ENCODE measurements at places on chromosomes 1 and 21.

DNA sequence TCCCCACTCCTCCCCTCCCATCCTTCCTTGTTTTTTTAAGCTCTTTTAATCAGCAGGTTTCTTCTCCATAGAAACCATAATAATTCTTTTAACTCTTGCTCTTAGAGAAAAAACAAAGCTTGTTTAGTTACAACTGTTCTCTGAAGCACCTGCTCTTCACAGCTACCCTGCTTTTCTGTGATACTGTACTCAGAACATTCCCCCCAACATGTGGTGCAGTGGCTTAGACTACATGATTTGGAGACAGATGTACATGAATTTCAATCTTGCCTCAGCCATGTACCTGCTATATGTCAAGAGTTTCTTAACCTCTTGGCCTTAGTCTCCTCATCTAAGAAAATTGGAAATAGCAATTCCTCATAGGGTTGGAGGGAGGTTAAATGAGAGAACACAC is 33.5 kb downstream of the LAMC2 start:
- DNase-seq = no peak

DNA sequence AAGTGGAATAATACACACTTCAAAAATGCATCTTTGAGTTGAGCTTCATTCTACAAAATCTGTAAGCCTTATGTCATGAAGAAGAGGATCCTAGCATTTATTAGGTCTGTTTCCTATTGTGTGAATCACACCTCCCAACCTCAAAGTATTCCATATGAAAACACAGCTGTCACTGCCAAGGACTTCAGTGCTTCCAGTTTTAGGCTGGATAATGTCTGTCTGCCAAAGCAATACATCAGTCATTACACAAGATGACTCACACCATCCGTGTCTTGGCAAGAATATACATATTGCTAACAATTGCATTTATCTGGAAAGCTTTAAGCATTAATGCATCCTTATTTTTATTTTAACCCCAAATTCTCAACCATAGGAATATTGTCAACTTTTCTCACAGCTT is 125.7 kb upstream of the TMPRSS15 start:
- DNase-seq = no peak

GRCh38 chr21:42460391-42461184 is 35.4 kb downstream of the RSPH1 start:
- peak; percentile 46 for DNase-seq

GRCh38 chr1:2977886-2978611 is 43.2 kb upstream of the ACTRT2 start:
- no peak for DNase-seq

DNA sequence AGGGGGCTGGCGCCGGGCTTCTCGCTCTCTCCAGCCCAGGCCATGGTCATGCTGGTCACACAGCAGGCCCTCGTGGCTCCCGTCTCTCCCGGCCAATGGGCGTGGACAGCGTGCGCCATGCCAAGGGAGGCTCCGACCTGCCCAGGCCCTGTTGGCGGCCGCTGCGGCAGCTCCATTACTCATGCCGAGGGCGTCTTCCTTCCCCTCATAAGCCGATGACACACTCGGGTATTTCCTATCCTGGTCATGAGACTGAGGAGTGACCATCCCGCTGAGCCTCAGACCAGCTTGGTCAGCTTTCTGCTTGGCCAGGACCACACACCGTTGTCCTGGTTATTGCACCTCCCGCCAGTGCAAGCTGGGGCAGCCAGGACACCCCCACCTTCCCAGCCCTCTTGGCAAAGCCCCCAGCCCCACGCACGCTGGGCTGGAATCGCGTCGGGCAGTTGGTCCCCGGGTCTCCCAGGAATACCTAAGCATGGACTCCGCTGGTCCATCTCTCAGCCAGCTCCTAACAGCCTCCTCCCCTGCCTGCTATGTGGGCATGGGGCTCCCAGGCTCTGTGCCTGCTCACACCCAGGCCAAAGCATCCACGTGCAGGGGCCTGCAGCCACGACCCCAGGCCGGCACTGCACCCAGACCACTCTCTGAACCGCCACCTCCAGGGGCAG is 49.8 kb downstream of the ARHGEF16 start:
- no peak for DNase-seq

- no peak for DNase-seq
These were observed 49.8 kb downstream of the COLGALT2 start for GRCh38 chr1:183987593-183988318.

DNA sequence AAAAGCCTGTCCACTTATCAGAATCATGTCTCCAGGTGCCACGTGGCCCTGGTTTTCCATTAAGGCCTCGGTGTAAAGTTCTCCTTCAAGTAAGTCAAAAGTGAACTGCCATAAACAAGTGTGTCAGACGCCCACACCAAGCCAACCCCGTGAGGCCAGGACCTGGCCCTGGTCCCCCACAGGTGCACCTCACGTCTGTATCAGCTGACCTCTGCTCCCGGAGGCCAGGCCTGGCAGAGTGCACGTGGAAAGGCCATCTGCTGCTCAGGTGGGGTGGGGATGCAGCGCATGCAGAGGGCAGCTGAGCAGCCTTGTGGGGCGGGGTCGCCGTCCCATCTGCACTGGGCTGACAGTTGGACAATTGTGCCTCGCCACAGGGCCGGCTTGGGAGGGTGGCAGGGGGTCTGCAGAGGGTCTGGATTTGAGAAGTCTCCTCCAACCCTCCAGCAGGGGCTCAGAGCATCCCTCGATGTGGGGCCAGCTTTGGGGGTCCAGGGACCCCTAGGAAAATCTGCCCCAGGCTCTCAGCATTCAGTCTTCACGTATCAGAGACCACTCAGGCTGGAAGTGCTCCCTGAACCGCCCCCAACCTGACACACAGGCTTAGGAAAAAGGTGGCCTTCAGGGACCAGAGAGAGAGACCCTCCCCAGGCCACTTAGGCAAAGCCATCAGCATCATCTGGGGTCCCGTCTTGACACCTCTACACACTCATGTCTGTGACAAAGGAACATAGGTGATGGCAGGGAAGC is 3.0 kb downstream of the SLC19A1 start:
- no peak for DNase-seq

GRCh38 chr1:93102142-93102541 is 23.1 kb downstream of the MTF2 start:
- DNase-seq = no peak

DNA sequence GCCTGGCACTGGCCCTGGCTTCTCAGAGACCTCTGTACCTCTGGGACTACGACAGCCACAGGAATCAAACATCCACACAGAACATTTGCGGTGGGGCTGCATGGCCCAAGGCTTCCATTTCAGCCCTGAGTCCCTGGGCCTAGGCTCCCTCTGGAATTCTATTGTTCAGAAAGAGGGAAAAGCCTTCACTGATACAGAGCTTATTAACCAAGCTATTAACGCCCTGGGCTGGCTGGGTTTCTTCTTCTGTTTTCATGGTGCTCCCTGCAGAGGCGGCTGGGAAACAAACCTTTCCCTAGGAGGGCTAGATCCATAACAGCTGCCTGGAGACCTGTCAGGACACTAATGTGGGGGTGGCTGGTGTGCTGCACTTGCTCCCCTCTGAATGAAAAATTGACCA is 88.2 kb downstream of the KAZN start:
- no peak for DNase-seq

DNA sequence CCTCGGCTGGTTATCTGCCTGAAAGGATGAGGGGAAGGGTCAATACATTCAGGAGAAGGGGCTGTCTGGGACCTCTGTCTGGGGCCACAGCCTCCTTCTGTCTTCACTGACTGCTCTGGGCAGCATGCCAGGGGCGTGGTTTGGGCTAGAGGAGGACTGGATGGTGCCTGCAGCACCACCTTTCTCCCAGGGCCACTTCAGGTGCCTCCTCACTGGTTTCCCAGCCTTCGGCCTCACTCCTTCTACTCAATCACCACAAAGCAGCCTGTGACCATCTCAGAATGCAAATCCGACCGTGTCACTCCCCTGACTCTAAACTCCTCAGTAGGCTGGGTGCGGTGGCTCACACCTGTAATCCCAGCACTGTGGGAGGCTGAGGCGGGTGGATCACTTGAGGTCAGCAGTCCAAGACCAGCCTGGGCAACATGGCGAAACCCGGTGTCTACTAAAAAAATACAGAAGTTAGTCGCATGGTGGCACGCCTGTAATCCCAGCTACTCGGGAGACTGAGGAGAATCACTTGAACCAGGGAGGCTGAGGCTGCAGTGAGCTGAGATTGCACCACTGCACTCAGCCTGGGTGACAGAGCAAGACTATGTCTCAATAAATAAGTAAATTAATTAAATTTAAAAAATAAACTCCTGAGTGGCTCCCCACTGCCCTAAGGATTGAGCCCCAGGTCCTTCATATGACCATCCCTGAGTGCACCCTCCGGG is 50.1 kb upstream of the ECE1 start:
- no peak for DNase-seq

- no peak for DNase-seq
These were observed 35.3 kb upstream of the BCAR3 start for GRCh38 chr1:93716941-93717368.

- no peak for DNase-seq
These were observed 244.3 kb downstream of the FGGY start for GRCh38 chr1:59541161-59541560.

- DNase-seq = no peak
These were observed 72.5 kb upstream of the CLDN14 start for GRCh38 chr21:36552434-36552785.

- peak; percentile 31 for DNase-seq
These were observed 139.6 kb upstream of the NRIP1 start for GRCh38 chr21:15204140-15204969.

DNA sequence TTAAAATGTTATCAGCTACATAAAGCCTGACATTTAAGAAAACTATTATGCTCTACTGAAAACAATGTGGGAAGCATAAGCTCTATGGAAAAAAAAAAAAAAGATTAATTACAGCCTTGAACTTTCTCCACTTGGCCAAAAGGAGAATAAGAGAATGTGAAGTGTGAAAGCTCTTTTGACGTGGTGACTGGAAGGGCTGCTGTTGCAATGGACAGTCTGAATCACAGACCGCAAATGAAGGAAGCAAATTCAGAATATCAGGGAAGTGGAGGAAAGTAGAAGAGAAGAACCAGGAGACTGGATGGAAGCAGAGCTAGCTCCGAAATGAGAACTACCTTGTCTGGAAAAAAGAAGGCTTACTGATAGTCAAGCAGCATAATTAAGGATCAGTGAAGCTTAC is 106.8 kb downstream of the AK5 start:
- DNase-seq = no peak

- no peak for DNase-seq
These were observed 158.1 kb downstream of the RUNX1 start for GRCh38 chr21:34890724-34891612.

GRCh38 chr1:111184663-111185062 is 15.8 kb downstream of the DENND2D start:
- no peak for DNase-seq

DNA sequence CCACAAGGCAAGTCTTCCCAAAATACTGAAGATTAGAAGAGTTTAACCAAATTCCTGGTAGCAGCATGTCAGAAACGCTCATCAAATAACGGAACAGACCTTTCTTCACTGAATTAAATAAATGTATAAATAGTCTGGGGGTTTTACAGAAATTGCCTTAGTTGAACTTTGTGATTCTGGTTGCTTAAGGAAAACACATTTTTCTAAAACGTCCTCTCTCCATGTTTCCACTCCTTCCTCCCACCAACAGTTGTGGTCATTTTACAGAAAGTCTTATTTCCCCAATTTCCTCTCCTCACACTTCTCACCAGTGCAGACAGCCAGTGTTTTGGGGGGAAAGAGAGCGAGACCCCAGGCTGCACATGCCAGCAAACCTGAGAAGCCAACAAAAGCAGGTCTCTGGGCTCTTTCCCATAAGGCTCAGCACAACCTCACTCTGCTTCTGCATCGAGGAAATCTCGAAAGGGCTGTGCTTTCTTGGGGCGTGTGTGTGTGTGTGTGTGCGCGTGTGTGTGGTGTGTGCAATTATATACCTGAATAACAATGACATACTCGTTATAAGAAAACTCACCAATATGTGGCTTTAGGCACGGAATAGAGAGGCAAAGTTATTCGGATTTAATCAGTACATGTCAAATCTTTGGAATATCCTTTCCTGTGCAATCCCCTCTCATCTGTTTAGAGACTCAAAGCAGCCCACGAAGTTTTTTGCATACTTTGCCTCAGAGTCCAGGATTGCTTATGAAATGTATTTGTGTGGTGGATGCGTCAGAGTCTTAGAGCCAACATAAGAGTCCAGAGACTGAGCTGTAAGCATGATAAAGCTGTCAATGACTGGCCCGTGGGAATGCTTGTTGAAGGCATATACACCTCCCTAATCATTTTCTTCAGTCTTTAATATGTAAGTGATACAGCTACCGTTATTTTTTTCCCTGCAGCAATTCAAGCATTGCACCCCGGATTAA is 2.0 kb downstream of the KCNJ15 start:
- no peak for DNase-seq

GRCh38 chr1:44422161-44422560 is 17.1 kb downstream of the RNF220 start:
- no peak for DNase-seq

DNA sequence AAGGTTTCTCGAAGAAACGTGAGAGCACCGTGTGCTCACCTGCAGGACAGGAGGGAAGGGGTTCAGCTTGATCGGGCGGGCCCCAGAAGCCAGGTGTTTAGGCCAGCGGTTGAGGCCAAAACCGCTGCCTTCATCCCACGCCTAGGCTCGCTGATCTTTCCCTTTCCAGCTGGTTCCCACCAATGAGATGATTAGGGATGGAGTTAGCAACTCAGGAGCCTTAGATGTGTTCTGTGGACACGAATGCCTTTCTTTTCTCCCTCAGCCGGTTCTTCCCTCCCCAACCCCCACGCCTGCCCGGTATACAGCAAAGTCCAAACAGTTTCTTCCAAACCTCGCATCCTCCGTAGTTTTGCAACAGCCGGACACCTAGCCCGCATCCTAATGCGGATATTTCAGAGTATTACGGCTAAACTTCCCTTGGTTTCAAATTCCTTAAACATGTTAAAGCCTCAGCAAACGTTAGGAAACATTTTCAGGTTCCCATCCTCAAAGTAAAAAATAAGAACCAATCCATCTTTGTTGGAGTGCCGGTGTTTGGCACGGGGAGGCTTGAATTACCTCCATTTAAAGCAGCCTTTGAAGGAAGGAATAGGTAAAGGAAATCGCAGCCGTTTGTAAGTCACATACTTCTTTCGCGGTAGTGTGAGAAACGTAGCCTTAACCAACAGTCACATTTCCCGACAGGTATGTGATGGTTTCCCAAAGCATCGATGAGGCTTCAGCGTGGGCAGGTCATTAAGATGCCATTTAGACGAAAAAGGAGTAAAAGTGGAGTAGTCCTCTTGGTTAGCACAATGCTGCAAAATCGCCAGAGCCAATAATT is 1.1 kb downstream of the LRRC8C start:
- DNase-seq = peak; percentile 16

GRCh38 chr1:178630417-178630816 is 94.6 kb upstream of the RALGPS2 start:
- DNase-seq = no peak

Data from right renal pelvis (tissue), 4 donors.